ENCODE measurements at places on chromosomes 13 and 19.

DNA sequence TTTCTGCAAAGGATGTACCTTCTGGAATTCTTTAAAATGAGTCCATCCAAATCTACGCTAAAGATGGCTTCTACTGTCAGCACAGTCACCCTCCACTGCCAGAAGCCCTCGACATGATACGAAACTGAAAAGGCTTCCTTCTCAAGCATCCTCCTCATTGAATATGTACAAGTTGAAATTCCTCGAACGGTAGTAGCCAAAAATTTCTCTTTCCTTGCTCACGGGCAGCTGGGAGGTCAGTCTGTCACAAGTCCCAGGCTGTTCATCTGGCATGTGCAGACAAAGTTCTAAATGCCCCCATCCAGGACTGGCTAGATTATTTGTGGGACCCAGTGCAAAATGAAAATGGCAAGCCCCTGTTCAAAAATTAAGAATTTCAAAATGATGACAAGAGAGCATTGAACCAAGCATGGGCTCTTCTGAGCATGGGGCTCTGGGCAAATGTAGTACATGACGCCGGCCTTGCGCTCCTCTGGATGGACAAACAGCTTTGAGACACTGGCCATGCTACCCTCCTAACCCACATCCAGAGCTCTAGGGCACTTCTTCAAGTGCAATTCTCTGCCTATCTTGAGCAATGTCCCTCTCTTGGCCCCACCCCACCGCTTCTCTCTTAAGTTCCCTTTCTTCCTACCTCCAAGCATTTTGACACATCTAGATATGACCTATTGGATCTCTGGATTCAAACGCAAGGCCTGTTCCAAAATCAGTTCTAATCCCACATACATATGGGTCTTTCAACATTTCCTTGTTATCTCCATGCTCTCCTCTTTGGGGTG is 78.9 kb upstream of the FLT1 start:
- DNase-seq: no peak

- DNase-seq: no peak
Measured at GRCh38 chr13:91358387-91358782, 10.9 kb downstream of the MIR17HG start.

- DNase-seq: no peak
Measured at GRCh38 chr19:49201042-49201441, 43.5 kb downstream of the TRPM4 start.

GRCh38 chr19:38323291-38323690 is 3.6 kb downstream of the KCNK6 start:
- DNase-seq: no peak

All from stimulated activated effector memory CD8-positive, alpha-beta T cell treated with anti-CD3 and anti-CD28 coated beads, Interleukin-12 subunit alpha, Interleukin-12 subunit beta, amount 100 ng/mL, for 72 hours (primary cell).